ENCODE measurements at places on chromosomes 4 and X.

DNA sequence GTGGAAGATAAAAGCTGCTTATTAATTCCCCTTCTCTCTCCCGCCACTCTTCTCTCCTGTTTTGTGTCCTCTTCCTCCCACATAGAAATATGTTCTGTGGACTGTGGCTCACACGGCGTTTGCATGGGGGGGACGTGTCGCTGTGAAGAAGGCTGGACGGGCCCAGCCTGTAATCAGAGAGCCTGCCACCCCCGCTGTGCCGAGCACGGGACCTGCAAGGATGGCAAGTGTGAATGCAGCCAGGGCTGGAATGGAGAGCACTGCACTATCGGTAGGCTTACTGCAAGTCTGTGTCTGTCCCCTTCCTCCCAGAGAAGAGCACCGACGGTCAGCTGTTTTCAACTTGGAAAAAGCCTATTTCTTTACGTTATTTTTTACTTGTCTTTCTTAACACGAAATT lies 229.1 kb downstream of the DCTD start:
- DNase-seq: no peak

DNA sequence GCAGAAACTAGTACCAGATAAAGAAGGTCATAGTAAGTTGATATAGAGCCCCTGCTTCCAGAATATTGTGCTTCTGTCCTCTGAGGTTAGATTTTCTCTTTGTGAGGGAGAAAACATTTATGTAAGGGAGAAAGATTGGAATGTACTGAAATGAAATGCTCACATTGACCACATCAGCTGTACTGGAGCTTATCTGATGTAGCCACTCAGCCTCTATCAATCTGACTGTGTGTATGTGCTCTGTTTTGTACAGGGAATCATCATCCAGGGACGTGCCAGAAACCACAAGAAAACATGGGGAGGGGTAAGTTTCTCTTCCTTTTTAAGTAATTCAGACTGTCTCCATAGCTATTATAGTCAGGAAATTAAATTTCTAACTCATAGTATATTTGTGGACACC lies 56.8 kb downstream of the PRRG1 start:
- DNase-seq: no peak

DNA sequence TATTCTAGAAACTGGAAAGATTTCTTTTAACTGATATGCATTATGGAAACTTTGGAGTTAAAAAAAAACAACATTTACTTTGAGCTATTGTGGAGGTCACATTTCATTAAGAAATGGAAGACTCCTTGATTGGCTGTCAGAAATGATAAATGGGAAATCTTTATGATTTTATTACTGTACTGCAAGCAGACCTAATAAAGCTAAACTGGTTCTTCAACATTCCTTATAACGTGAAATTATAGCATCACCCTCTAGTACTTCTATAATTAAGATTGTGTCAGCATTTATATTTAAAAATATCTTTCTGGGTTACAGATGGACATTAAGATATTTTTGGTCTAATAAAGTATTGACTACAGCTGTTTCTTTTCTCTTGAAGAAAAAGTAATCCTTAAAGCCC lies 213.8 kb upstream of the PACRGL start:
- no peak for DNase-seq

GRCh38 chr4:25330335-25330734 lies 17.8 kb downstream of the ZCCHC4 start:
- DNase-seq: no peak

GRCh38 chr4:17511051-17511450 lies 839 bp downstream of the QDPR start:
- DNase-seq: no peak

DNA sequence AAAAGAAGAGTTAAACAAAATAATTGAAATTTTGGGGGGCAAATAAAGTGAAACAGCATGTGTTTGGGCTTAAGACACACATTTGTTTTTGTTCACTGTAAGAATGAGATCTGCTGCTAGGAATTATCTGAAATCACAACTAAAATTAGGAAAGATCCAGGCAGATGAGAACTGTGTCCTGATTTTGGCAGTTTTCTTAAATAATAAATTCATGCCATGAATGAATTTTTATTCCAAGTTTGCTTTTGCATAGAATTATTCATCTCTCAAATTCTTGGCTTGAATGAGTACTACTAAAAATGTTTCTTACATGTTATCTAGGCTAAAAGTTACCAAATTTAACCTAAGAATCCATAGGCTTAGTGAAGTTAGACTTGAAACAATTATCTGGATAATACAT lies 321.7 kb downstream of the ANK2 start:
- no peak for DNase-seq

GRCh38 chr4:181008164-181008563 lies 1235.0 kb upstream of the TENM3 start:
- DNase-seq: no peak

DNA sequence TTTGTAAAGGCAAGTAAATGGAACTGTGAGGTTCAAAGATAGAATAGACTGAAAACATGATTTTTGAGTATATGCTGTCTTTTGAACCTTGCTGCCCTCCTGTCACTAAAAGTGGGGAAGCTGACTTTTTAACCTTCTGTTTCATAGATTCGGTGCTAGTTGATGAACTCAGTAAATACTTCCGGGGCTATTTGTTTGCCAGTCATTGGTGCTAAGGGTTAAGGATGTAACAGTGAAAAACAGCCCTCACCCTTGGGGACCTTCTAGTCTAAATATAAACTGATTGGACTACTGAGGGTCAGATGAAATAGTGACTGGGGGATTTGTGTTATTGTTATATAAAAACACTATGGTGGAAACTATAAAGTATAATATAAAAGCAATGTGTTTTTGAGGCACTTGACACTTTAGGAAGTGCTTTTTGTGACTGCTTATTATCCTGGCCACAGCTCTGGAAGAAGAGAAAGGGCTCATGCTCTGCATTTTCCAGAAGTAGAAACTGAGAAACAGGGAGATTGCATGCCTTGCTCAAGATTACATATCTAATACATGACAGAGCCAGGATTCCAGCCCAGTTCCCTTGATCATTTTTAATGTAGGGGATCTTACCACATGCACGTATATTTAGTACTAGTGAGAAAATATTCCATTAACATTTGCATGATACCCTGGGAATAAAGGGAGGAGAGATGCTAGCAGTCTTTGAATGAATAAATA lies 3.9 kb downstream of the BST1 start:
- no peak for DNase-seq

- DNase-seq: no peak
Observed at GRCh38 chr4:26275281-26275680, 45.5 kb upstream of the RBPJ start.

DNA sequence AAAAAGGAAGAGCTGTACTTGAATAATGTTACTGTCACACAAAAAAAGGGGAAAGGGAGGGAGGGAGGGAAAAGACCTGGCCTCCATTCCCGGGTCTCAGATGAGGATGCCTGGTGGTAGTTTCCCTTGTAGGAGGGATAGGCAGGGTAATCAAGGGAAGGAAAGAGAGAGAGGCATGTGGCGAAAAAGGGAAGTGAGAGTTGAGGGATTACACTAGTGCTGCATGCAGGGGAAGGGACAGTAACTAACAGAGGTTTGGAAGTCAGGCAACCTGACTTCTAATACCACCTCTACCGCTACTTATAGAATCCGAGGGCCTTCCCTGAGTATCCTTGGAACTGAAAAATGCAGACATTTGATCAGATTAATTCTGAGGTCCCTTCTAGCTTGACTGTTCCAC lies 821.7 kb upstream of the FTHL17 start:
- DNase-seq: no peak

DNA sequence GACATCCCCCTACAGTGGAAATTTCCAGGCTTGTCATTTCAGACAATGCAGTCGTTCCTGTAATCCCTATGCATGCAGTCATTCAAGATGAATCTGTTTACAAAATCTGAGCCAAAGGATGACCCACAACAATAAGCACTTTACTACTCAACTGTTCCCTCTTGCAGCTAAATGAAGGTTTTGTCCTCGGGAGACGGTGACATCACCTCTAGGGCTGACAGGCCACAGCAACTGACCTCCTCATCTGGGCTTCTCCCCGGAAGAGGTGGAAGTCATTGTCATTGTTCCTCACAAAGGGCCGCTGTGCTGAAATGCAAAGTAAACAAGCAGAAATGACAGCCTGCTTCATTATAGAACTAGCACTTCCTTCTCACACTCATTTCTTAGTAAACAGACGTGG lies 29.2 kb downstream of the CLRN2 start:
- DNase-seq: no peak

GRCh38 chr4:94477227-94477626 lies 25.5 kb downstream of the PDLIM5 start:
- no peak for DNase-seq

DNA sequence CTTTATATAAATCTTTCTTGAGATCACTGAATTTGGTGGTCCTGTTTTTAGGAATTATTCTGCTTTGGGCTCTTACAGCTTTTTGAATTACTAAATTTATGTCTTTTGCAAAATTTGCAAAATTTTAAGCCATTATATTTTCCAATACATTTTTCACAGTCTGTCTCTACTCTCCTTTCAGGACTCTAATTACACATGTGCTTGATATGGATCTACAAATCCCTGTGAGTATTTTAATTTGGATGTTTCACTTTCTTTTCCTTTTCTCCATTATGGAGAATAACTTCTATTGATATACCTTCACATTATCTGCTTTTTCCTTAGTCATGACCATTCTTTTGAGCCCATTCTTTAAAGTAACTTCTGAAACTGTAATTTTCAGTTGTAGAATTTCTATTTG lies 315.4 kb downstream of the DCAF12L2 start:
- no peak for DNase-seq

DNA sequence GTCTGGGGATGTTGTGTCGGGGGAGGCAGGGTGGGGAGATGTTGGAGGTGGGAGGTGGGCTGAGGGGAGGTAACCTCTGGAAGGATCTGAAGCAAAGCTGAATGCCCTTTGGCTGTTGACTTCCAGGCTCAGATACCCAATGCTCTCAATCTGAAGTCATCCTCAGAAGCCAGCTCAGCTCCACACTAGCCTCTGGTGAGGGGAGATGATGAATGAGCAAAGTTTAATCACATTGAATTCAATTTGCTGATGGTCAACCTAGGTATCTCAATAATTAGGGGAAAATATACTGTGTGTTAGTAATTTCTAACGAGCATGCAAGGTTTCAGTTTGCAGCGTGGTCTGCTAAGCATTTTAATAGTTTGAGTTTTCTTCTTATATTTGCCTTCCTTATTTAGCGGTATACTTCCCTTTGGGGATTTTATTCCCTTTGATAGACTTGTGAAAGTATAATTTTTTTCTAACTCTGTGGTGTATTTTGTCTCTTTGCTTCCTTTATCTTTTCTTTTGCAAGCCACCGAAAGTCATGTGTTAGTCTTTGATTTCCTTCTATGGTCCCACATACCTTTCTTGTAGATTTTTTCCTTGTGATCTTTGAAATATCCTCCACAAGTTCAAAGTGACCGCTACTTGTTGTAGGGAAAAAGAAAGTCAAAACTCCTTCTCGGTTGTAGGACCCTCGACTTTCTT lies 146.3 kb upstream of the LEF1 start:
- DNase-seq: no peak

DNA sequence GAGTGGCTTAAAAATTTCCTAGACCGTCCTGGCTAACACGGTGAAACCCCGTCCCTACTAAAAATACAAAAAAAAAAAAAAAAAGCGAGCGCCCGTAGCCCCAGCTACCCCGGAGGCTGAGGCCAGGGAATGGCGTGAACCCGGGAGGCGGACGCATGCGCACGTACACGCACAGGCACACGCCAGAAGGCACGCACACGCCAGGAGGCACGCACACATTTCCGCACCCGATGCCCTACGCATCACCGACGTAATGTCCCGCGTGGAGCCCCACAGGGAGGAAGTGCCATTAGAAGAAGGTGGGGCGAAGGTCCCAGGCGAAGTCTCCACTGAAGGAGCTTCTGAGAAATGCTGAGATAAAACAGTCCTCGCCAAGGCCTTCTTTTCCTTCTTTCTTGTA lies 41.4 kb downstream of the NLGN4X start:
- DNase-seq: no peak

- no peak for DNase-seq
Observed at GRCh38 chrX:38968344-38969216, 167.3 kb downstream of the MID1IP1 start.

DNA sequence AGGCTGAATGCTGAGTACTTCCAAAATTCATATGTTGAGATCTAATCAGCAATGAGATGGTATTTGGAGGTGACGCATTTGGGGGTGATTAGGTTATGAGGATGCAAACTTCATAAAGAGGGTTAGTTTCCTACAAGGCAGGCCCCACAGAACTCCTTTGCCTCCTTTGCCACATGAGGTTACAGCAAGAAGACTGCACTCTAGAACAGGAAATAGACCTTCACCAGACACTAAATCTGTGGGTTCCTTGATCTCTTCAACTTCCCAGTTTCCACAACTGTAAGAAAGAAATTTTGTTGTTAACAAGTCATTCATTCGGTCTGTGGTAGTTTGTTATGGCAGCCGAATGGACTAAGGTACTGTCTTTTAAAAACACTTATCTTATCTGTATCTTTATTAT lies 681.9 kb upstream of the HS3ST1 start:
- DNase-seq: no peak

DNA sequence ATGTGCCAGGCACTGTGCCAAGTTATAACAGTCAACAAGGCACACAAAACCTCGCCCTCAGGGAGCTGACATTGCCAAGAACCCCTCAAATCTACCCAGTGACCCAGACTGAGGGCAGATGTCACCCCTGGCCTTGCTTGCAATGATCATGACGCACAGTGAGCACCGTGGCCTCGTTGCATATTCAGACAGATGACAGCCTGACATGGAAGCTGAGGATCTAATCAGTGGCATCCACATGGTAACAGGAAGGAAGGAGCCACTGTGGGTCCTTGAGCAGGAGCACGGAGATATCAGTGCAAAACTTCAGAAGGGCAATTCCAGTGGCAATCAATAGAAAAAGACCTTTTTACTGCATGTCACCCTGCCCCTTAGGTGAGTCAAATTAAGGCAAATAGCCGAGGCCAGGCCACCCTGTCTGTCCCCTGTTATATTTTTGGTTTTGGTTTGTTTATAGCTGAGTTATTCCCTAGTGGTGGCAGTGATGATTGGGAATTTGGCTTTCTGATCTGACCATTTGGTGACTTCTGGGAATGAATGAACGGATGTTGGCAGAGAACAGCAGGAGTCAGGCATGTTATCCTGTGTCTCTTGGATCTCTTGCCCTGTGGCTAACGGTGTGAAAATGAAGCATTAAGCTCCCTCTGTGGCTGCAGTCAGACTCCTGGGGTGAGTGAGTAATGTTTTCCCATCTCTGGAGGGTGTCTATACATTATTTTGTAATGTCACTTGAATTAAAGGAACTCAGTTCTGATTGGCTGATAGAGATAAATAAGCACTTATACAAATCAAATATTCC lies 20.4 kb downstream of the WDR13 start:
- DNase-seq: no peak

DNA sequence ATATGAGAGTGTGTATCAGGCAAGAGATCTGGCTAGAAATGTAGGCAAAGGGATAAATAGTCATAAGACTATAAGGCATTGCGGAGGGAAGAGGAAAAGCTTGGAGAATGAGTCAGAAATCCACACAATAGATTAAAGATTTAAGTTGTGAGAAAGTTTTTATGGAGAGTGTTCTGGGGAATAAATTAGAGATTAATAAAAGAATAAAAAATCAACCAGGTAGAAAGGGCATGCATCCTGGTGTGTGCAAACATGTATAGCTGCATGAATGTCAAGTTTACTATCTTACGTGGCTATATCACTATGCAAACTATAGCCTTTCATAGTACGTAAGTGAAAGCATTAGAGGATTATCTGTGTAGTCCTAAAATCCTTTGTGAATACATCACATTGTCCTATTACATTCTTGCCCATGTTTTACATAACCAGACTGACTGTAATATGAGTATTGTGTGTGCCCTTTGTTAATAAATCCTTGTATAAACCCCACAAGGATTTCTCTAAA lies 36.9 kb downstream of the SNCA start:
- DNase-seq: no peak

- peak; percentile 5 for DNase-seq
Observed at GRCh38 chr4:112170451-112170993, 25.3 kb downstream of the FAM241A start.

- DNase-seq: no peak
Observed at GRCh38 chr4:105102016-105102415, 44.7 kb upstream of the TET2 start.

All from stimulated activated CD4-positive, alpha-beta T cell treated with anti-CD3 and anti-CD28 coated beads, Interleukin-1b, Interleukin-23, amount 100 ng/mL, for 48 hours (primary cell).